ENCODE measurements at places on chromosomes 3 and 15.

GRCh38 chr15:25068696-25069095 is 113.9 kb downstream of the SNRPN start:
- DNase-seq, result no peak

- DNase-seq, result no peak
Measured at GRCh38 chr3:159652452-159652851, 336.2 kb upstream of the IL12A start.

GRCh38 chr15:73239564-73240215 is 129.1 kb downstream of the HCN4 start:
- DNase-seq, result peak; percentile 20

DNA sequence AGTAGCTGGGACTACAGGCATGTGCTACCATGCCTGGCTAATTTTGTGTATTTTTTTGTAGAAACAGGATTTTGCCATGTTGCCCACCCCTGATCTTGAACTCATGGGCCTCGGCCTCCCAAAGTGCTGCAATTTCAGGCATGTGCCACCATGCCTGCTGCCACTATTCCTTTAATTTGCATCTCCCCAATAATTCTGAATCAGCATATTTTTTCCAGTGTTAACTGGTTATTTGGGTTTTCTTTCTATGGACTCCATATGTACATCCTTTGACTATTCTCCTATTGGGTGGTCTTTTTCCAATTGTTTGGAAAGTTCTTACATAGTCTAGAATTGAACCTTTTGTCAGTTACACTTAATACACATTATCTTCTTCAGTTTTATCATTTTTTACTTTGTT is 28.1 kb downstream of the HLTF start:
- DNase-seq, result no peak

GRCh38 chr3:15148614-15149013 is 49.7 kb upstream of the RBSN start:
- no peak for DNase-seq

- no peak for DNase-seq
Measured at GRCh38 chr3:119205209-119205608, 31.8 kb downstream of the UPK1B start.

DNA sequence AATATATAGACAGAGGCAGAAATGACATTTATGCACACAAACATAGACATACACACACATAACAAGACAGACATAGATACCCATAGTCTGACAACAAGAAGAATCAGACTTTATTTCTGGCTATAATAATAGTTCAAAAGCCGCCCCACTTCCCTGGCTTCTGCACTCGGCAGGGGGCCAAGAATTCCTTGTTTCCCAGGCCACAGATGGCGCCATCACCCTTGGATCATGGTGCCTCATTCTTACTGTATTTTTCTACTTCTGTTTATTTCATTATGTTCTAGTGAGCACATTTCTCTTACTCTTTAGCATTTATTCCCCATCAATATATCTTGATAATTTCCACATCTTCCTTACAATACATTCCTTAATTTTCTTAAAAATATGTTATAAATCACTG is 387.5 kb downstream of the NLGN1 start:
- peak; percentile 81 for DNase-seq

GRCh38 chr3:159928071-159928491 is 60.6 kb upstream of the IL12A start:
- no peak for DNase-seq

- DNase-seq, result no peak
Measured at GRCh38 chr3:127680146-127680661, 7.5 kb downstream of the ABTB1 start.

GRCh38 chr3:130997289-130997688 is 29.3 kb downstream of the ASTE1 start:
- DNase-seq, result no peak
